ENCODE measurements at places on chromosomes 11 and 22. TPM values are rescaled to one million over a fixed set of nuclear protein-coding genes. Genes with fewer than 3 reads are reported as not detected.

DNA sequence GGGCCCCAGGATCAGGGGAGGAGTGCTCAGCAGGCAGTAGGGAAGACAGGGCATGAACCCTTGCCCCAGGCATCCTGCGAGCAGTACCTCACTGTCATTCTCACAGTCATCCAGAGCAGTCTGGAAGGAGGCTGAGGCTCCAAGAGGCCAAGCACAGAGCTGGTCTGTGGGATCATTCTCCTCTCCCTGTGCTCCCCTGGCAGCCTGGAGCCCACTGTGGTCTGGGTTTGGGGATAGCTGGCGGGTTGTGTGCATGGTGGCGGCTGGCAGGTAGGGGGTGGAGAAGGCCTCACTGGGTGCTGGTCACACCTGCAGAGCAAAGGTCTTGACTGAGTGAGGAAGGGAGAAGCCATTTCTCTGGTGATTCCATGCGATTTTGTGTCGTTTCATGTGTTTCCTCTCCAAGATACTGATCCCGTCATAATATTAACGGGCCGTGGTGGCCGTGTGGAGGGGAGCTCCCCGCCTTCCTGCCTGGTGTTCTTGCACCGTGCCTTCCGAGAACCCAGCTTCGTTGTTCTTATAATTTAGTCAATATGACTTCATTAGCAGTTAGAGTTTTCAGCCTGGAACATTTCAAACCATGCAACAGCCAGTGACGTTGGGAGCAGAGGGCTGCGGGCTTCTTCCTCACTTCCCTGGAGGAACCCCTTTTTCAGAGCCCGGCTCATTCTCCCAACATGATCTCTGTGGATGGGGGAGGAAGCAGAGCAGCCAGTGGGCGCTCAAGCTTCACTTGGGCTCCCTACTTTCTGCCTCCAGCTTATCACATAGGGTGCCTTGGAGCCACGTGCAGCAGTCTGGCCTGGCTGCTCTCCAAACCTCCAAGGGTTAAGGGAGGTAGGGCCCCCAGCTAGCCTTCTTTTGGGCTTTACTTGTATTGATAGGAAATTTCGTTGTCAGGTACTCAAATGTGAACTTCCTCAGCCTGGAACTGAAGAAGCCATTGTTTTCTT is 20.8 kb upstream of the ADORA2A start:
- DNase-seq, result no peak

DNA sequence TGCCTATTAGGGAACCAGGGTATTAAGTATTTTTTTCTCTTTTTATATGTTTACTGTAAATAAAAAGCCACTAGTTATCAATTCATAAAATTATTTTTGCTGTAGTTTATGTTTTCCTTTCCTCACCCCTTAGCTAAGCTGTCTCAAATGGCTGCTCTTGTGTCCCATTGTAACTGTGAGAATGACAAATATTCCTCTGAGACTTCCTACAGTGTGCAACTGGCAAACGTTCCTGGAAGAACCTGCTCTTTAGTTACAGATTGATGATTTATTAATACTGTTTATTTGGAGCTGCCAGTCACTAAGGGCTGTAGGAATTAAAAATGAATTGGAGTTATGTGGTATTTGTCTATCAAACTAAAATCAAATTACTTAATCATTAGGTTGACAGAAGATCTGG is 675.4 kb upstream of the ARHGAP42 start:
- no peak for DNase-seq

- no peak for DNase-seq
Measured at GRCh38 chr11:15195454-15196200, 80.9 kb downstream of the INSC start.

- no peak for DNase-seq
Measured at GRCh38 chr22:38176170-38176741, 5.4 kb downstream of the PLA2G6 start.

DNA sequence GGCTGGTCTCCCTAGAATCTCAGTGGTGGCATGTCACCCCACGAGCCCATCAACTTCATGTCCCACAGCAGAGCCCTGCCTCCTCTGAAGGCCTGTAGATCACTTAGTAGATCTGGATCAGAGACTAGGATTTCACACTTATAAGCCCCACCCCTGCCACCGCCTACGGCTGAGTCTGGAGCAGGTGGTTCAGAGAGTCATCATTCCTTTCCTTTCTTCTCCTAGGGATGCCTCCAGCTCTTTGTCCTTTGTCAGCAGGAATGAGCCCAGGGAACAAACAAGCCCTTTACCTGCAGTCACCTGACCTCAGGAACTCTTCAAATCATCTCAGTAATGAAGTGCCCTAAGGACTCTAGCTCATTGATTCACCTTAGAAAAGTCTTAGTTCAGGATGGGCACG is 37.8 kb downstream of the SCGB1A1 start:
- no peak for DNase-seq

Gene OR51B5
- total RNA-seq, result 0.44 TPM

DNA sequence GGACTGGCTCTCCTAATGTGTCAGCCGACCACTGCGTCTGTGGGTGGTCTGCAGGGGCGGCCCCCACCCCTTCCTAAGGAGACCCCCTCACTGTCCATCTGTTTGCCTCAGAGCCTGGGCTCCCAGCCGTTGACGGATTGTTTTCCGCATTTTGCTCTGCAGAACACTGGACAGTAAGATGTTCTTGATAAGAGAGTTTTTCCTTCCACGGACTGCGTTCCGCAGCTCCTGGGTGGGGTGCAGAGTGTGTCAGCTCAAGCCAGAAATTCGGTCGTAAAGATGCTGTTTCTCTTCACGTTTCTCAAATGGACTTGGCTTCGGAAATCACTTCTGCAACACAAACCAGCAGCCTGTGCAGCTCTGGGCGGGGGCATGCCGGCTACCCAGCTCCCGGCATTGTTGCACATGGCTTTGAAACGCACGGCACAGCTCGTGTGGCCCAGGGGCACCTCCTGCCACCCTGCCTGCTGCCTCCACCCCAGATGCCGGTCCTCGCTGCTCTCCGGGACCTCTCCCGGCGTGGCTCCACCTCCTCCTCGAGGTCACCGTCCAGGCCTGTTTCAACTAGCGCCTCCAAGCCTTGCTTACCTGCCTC is 2.9 kb upstream of the MRGPRG start:
- DNase-seq, result no peak

Gene FOSL1
- 1.7 TPM for total RNA-seq

Gene ADM2
- 3.2 TPM for total RNA-seq
